ENCODE measurements at places on chromosomes 12 and 14. TPM values are rescaled to one million over a fixed set of nuclear protein-coding genes. Genes with fewer than 3 reads are reported as not detected.

- DNase-seq = no peak
Observed at GRCh38 chr12:79337662-79338290, 353.0 kb downstream of the PAWR start.

DNA sequence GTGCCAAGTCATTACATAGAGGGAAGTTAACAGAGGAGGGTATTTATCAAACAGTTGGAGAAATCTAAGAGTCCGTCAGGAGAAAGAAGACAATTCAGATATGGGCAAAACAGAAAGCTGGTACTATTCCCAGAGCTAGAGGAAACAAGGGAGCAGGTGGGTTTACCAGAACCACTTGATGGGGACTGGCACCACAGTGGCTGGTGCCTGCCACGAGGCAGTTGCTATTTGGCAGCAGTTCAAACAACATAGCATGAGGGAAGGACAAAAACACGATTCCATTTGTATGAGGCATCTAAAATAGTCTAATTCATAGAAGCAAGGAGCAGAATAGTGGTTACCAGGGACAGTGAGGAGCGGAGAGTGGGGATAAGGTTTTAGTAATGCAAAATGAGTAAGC is 24.6 kb upstream of the KLRD1 start:
- no peak for DNase-seq

- DNase-seq = no peak
Observed at GRCh38 chr14:75213172-75213571, 36.8 kb upstream of the TMED10 start.

- no peak for DNase-seq
Observed at GRCh38 chr12:14367040-14367661, 1.7 kb downstream of the ATF7IP start.

DNA sequence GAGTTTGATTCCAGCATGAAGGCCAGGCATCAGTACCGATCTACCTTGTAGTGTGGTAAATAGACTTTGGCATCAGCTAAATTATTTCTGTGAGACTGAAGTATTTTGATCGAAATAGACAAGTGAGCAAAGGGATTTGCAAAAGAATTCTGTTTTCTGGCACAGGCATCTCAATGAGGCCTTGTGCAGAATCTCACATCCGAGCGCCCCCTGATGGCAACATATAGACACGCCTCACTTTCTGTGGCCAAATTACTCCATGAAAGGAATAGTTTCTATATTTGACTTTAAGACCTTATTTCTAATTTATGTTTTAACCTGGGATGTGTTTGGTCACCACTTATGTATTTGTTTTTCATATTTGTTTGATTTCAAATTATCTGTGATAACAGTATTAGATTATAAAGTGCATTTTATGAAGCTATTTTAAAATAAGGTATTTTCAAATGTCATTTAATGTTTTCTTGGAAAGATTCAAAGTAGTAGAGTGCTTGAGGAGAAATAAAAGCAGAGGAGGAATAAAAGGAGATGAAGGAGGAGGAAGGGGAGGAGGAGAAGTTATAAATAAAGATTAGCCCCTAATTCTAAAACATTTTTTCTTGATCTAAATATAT is 731.9 kb downstream of the NRXN3 start:
- DNase-seq = no peak

GRCh38 chr12:88897723-88898122 is 317.5 kb upstream of the KITLG start:
- DNase-seq = no peak

- DNase-seq = no peak
Observed at GRCh38 chr12:53219956-53220693, 11.9 kb downstream of the RARG start.

- no peak for DNase-seq
Observed at GRCh38 chr14:45868377-45868776, 615.4 kb upstream of the MIS18BP1 start.

DNA sequence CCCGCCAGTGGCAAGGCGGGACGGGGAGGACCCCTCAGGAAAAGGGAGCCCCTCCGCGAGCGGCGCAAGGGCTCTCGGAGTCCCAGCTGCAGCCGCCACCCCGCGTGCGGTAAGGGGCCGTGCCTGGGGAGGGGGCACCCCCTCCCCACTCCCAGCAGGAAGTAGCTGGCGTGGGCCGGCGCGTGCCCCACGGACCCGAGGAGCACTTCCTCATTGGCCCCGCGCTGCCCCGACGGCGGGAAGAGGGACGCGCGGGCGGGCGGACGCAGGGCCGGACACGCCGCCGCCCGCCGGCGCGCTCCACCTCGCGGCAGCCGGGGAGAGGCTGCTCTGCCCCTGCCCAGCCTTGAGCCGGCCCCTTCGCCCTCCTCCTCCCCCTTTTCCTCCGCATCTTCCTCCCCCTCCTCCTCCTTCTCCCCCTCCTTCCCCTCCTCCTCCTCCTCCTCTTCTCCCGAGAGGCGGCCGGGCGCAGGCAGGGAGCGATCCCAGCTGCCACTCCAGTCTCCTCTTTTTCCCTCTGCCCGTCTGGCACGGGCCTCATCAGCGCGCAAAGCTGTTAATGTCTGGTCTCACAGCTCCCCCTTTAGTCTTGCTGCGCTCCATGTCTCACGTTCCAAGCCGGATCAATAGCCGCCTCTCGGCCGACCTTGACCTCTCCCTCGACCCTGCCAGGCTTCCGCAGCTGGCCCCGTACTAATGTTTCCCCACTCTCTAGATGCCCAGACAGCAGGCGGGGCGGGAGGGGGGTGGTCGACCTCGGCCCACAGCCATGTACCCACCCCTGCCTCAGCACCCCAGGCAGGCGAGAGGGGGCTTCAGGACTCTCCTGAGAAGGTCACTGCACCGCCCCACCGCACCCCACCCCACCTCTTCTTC is 2.6 kb upstream of the BCL11B start:
- peak; percentile 82 for DNase-seq

Gene TGM1
- 1.2 TPM for polyA plus RNA-seq

Gene BATF
- 0.47 TPM for polyA plus RNA-seq

Gene TOMM20L
- 2.1 TPM for polyA plus RNA-seq

Gene AICDA
- polyA plus RNA-seq = 0.79 TPM

Measured in right renal cortex interstitium (tissue), 3 donors.